Stimulated activated CD8-positive, alpha-beta memory T cell treated with anti-CD3 and anti-CD28 coated beads, Interleukin-15, amount 100 ng/mL, for 48 hours (primary cell): ENCODE measurements at places on chromosomes 7 and 10.

GRCh38 chr10:51487576-51487975, 211.8 kb downstream of the CSTF2T start:
- no peak for DNase-seq

- no peak for DNase-seq
Observed at GRCh38 chr7:28157076-28157745, 23.4 kb downstream of the JAZF1 start.

DNA sequence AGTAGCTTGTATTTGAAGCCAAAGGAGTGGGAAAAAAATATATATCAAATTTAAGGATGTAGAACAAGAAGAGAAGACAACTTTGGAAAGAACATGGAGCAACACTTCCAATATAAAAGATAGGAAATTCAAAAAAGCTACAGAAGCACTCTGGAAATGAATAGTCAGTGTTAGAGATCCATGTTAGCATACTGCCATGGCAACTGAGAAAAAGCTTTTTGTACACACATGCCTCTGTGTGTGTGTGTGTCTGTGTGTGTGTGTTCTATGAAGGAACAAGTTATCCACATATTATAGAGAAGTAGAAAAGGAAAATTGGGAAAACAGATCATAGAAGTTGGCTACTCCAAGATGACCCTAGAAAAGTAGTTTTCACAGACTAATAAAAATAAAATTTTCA, 96.3 kb downstream of the LRRTM3 start:
- no peak for DNase-seq

DNA sequence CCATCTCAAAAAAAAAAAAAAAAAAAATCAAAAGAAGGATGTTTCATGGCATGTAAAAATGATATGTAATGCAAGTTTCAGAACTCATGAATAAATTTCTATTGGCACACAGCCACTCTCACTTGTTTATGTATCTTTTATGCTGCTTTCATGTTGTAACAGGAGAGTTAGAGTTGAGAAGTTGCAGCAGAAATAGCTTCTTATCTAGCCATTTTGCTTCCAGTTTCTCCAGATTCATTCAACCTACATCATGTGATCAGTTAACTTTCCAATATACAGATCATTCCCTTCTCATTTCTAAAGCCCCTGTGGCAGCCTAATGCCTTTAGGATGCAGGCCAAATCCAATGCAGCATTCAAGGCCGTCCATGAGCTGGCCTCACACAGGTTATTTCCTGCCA, 30.4 kb downstream of the ZNF786 start:
- DNase-seq: no peak

DNA sequence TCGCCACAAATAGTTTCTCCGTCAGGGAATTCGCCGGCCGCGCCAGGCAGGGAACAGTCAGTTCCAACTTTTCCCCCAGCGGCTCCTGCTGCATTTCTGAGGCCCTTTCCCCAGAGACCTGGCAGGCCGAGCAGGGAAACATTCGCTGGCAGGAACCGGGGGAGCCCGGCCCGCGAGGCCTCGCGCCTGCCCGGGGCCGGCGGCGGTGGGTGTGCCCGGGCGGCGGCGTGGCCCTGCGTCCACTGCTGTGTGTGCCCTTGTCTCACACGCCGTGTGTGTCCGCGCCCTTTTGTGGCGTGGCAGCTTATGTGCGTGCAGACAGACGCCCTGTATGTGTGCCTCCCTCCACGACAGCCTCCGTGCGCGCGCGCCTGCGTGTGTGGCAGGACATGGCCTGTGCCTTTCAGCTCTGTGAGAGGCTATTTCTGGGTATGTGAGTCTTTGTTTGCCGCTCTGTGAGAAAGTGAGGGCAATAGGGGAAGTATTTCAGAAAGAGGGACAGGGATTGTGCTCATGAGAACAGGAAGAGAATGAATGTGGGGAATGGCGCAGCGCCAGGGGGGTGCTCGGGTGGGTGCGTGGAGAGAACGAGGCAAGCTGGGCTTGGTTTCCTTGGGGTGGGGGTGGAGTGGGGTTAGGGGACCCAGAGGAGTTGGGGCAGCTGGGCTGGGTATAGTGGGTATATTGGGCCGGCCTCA, 689 bp upstream of the SMARCD3 start:
- DNase-seq: no peak

DNA sequence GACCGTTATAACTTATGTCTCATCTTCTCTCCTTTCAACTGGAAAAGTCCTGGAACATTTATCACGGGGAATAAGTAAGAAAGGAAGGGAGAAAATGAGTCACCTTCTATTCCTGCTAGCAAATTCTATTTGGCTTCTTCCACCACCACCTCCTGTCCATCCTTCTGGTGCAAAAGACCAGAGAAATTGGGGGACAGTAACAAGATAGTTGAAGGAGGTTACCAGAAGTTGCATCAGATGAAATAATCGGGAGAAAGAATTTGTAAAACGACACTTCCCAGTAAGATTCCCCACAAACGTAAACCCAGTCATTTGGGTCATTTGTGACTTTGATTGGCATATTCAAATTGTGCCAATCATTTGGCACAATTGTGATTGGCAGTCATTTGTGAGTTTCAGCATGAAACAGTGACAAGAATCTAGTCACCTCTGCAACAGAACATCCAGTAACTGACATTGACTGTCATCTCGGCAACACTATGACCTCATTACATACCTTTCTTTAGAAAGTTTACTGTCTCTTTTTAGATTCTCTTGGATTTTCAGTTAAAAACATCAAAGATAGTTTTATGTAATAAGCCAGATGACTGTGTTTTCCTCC, 51.3 kb upstream of the PIK3CG start:
- no peak for DNase-seq

DNA sequence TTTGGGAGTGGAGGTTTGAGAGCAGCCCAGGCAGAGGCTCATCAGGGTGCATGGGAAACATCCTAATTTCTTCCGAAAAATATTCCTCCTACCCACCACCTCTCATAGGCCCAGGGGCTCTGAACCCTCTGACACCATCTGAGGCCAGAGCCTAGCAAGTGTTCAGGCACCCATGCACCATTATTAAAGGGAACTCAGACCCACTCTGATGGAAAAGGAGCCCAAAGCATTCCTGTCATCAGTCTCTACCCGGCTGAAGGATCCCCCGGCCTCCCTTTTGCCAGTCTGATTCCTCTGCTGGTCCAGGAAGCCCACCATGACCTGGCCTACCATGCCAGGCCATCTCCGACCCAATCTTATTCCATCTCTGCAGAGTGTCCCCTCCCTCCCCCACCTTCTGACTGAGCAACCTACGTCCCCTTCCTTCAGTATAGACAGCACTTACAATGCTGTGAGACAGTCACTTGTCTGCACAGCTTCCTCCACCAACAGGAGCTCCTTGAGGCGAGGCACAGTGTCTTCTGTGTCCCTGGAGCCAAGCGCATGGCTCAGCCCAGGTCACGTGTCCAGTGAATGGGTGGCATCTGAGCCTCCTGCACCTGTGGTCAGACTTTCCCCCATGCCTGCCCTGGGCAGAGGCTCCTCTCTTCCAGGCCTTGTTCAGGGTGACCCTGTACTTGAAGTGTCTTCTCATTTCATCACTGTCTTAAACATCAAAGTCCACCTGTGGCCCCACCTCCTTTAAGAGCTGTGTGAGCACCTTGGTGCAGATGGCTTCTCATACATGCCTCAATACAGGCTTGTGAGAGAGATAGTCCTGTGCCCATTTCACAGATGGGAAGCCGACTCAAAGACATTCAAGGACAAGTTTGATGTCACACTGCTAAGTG, 889 bp upstream of the GPR15LG start:
- no peak for DNase-seq

GRCh38 chr7:30841025-30841735, 70.0 kb downstream of the MINDY4 start:
- no peak for DNase-seq

GRCh38 chr7:101121991-101122932, 4.6 kb upstream of the SERPINE1 start:
- DNase-seq: no peak

DNA sequence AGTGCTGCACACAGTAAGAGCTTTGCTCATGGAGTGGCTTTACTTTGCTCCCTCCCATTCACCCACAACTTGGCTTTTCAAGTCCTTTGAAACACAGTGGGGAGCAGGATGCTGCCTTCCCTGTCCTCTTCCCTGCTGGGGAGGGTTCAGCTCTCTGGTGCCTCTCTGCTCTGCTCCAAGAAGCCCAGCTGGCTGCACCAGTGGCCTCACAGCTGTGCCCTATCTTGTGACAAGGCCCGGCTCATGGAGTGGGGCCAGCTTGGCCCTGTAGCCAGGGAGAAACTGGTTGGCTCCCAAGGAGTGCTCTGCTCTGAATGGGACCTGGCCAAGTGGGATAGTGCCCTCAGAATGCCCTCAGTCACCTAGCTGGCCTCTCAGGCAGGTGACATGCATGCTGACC, 212.3 kb upstream of the ZMIZ1 start:
- DNase-seq: no peak

- no peak for DNase-seq
Observed at GRCh38 chr7:79124331-79124730, 329.1 kb downstream of the MAGI2 start.

- no peak for DNase-seq
Observed at GRCh38 chr7:66170309-66171231, 34.6 kb upstream of the TPST1 start.

DNA sequence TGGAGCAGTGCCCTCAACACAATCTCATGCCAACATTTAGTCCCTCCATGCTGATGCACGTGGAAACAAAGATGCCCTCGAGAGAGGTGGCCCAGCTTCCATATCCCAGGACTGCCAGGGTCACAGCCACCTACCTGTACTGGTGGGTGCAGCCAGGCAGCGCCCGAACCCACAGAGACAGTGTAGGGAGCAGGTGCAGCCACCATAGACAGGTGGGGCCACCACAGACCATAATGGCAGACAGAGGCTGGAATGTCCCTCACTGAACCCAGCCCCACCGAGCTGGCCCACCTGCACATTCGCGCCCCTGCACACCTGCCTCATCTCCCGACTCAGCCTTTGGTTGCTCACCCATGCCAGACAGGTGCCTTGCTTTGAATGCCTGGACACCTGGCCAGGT, 18.3 kb upstream of the CPXM2 start:
- no peak for DNase-seq

GRCh38 chr7:5435291-5436002, 11.8 kb upstream of the TNRC18 start:
- no peak for DNase-seq

DNA sequence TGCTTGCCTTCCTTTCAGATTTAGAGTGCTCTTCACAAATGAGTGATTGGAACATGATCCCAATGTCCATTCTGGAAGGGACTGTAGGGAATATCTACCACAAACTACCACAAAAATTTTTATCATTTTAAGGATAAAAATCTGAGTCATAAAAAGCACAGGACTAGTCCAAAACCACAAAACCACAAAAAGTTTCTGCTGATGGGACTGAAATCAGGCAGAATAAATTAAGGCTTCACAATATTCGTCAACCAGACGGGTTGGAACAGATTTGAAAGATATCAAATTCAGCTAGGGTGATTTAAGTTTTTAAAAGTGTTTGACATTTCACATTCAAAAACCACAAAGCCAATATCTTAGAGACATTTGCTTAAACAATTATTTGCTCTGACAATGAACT, 100.1 kb upstream of the PTN start:
- DNase-seq: no peak

DNA sequence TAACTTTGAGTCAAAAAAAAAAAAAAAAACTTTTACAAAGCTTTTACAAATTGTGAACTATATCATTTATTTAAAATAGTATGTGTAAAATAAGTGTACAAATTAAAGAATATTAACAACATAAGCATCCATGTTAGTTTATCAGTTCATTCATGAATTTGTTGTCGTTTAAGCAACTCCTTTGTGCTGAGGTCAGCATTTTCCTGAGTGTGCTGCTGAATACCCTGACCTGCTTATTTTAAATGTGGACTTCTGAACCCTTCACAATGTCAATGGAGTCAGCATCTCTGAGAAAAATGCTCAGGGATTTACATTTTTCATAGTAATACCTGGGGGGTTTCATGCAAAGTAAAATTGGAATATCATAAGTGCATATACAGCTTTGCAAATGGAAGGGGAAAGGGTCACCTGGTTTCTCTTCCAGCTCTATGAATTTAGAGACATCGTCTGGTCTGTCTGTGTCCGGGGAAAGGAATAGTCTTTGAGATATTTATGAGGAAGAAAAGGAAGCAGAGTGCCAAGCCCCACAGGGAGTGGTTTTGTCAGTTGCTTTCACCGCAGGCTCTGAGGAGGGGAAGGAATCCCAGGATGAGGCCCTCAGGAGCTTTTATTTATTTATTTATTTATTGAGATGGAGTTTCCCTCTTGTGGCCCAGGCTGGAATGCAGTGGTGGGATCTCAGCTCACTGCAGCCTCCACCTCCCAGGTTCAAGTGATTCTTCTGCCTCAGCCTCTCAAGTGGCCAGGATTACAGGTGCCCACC, 125.5 kb upstream of the SVIL start:
- no peak for DNase-seq

- no peak for DNase-seq
Observed at GRCh38 chr10:61164458-61165160, 220.6 kb upstream of the RHOBTB1 start.

DNA sequence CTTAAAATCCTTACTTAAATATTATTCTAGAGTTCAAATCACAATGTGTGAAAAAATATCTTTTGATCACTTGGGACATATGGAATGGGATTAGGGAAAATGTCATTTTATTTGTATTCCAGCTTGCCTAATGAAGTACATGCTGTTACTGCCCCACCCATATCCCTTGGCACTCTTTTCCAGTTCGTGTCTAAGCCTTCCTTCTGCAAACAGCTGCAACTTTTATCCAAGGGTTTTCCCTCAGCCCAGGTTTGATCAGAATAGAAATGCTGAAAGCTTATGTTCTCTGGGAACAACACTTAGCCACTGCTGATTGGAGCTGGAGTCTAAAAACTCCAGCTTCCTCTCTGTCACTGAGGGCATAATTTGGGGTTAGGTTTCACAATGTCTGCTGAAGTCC, 214.1 kb upstream of the FAM3C start:
- no peak for DNase-seq

- no peak for DNase-seq
Observed at GRCh38 chr7:12524794-12525386, 45.6 kb upstream of the SCIN start.
